ENCODE measurements at places on chromosomes 6 and 20.

- no peak for DNase-seq
Measured at GRCh38 chr20:60269573-60270162, 311.4 kb downstream of the CDH26 start.

GRCh38 chr6:112906726-112907125 is 559.6 kb downstream of the RFPL4B start:
- peak; percentile 89 for DNase-seq

DNA sequence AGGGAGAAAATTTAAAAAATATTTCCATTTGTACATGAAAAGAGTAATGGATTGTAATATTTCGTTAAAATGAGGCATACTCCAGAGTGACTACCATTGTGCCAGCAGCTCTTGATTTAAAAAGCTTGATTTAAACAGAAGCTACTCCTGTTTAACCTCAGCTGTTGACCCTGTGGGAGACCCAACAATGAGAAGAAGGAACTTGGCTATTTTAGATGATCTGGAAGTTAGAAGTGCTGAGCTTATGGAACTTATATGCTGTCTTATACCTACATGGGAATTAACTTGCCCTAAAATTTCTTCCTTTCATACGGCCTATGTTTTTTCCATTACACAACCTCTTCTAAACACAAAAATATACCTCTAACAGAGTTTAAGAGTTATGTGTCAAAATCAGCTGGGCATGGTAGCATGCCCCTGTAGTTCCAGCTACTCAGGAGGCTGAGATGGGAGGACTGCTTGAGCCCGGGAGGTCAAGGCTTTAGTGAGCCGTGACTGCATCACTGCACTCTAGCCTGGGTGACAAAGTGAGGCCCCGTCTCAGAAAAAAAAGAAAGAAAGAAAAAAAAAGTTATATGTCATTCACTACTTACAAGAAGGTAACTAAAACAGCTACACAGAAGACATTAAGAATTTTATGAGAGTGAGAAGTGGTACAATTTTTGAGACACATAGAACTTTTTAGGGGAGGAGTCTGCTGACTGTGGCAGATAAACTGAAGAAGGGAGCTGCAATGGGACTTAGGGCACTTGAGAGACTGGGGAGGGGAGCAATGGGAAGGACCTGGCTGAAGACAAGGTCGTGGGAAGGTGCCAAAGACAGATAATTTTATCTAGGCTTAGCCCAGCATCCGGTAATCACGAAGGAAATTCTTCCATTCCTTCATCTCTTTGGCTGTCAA is 139.9 kb downstream of the MYB start:
- no peak for DNase-seq

- DNase-seq: no peak
Measured at GRCh38 chr6:52176550-52176949, 9.6 kb upstream of the IL17A start.

GRCh38 chr6:35919085-35919826 is 1.6 kb downstream of the SRPK1 start:
- DNase-seq: no peak

DNA sequence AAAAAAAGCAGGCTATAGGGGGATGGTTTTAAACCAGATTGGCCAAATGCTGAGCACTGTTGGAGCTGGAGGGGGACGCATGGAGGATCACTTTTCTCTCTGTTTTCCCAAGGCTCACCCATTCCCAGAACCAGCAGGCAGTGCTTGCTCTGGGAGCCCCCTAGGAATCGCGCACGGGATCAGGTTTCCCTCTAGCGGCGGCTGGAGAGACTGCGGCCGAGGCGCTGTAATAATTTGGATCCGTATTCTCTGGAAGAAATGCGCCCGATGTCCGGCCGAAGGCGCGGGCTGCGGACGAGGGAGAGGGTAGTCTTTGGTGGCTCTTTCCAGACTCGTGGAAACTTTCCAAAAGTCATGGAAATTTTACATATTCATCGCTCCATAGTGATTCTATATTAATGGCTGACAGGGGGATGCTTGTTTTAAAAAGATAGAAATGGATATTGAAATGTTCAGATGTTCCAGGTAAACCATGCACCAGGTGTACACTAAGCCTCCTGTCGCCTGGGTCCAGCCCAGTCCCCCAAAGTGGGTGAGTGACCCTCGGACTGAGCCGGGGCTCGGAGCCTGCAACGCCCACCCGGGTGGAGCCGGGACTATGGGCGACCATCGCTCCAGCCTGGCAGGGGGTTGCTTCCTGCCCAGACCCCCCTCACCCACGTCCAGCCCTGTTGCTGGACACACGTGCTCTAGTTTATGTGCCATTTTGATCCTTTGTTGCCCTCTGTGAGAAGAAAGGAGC is 78.7 kb upstream of the PHACTR3 start:
- no peak for DNase-seq

DNA sequence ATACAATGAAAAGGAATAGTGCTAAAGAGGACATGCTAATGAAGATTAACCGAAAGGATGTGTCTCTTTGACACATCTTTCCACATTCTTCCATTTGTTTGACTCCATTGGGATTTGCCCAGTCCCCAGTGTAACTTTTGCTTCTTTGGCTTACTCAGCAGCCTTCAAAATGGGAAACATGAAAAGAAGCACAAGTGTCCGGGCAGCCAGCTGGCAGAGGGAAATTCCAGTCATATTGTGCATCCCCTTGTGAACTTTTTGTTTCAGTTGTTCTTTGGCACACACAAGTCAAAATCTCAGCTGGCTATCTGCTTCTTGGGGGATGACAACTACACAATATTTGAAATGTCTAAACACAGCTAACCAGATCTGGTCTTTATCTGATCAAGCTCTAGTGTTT is 157.4 kb downstream of the OGFRL1 start:
- no peak for DNase-seq

GRCh38 chr20:1702855-1703254 is 45.3 kb upstream of the SIRPG start:
- no peak for DNase-seq

GRCh38 chr20:57409672-57410397 is 18.6 kb downstream of the RBM38 start:
- no peak for DNase-seq

GRCh38 chr20:31698803-31699718 is 23.6 kb downstream of the BCL2L1 start:
- DNase-seq: peak; percentile 70

GRCh38 chr6:16392010-16392409 is 153.6 kb downstream of the GMPR start:
- DNase-seq: no peak

DNA sequence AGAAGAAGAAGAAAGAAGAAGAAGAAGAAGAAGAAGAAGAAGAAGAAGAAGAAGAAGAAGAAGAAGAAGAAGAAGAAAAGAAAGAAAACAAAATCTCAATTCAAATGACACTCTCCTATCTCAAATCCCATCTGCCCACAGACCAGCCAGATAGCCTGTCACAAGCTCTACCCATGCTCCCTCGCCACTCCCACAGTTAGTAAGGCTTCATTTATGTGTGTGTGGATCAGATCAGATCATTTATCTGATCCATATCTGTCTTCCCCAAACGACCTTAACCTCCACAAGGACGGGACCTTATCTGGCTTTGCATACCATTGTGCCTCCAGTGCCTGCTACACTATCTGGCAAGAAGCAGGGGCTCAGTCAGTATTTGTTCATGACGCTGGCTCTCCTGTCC is 81.9 kb upstream of the RREB1 start:
- no peak for DNase-seq

- DNase-seq: no peak
Measured at GRCh38 chr6:151422981-151423380, 28.9 kb downstream of the RMND1 start.

DNA sequence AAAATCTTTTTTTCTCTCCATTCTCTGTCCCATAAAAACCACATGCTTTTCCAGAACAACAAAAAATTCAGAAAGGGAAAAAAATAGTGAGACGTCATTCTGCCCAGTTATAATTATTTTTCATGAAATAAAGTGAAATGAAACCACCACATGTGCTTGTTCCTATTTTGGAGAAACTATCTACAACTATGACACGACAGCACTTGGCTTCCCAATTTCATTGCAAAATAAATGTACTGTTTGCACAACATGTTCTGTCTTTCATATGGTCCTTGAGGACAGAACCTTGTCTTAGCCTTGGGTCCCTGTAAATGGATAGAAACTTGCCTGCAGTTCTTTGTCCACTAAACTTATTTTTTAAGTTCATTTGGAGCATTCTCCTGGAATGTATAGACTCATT is 5.6 kb upstream of the MAN1A1 start:
- no peak for DNase-seq

DNA sequence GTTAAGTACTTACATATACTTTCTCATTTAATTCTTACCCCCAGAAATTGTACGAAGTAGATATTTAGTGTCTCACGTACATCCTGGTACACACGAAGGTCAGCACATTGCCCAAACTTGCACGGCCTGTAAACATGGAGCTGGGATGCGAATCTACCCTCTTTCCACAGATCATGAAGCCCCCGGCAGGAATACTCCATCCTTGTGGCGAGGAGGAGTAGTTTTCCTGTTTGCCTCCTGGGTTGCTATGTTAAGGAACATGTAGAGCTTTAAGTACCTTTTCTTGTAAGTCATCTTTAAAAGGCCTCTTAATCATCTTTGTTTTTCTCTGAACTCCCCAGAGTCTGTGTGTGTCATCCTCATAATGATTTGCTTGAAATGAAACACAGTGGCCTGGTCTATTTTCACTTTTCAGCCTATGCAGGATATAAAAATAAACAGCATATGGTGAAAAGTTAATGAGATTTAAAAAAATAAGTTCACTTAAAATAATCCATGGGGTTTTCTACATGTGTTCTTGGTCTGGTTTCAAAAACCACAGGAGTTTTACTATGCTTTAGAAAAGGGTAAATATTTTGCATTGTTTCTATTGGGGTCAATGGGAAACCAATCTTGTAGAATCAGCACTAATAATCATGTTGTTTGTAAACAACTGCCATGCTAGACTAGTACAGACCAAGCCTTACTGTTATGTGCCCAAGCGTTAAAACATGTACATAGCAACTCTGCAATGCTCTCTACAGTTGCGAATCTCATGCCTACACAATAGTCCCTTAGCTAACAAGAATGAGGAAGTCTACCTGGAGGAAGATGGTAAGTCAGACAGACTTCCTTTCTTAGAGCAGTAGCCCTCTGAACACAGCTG is 9.3 kb upstream of the ARID1B start:
- DNase-seq: no peak

GRCh38 chr6:20678831-20679352 is 144.6 kb downstream of the CDKAL1 start:
- no peak for DNase-seq

All from brain pericyte (primary cell).